ENCODE measurements at places on chromosomes 4 and X.

DNA sequence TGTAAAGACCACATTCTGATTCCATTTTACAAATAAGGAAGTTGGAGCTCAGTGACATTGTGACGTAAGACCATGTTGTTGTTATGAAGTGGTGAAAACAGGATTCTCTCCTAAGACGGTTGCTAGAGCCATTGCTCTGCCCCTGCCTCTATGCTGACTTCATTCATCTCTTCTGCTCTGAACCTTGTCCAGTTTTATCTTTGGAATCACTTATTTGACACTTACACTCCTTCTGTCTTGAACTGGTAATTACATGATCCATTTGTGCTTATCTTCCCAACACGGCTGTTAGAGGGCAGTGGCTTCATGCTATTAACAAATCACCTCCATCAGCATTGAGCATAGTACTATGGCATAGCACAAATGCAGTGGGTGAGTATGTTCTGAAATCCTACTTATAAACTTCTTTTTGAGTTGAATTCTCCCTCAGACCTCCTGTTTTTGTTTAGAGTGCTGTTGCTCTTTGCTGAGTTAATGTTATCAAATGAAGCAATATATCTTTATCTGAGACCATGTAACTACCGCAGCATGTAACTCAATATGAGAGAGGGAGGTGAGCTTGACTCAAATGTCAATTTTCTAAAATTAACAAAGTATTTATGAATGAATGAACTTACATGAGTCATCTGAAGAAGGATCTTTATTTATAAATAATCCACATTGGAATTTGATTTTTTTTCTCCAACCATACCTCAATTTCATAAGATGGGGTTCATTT is 177.8 kb downstream of the RASL11B start:
- no peak for DNase-seq

- DNase-seq, result no peak
These were observed 405.0 kb downstream of the BCOR start for GRCh38 chrX:39692796-39693195.

DNA sequence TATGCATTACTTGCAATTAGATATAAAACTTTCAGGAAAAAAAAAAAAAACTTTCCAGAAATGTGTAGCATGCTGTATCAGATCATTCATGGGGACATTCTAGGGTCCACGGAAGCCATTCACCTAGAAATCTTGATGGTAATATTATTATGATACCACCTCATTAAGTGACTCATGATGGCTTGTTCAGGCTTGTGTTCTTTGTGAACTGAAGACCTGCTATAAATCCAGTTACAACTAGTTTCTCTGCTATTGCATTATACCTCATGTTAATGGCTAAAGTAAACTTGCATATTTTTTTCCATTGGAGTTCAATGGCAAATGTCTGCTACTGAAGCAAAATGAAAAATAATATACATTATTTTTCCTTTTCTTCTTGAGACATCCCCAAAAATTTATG is 35.3 kb upstream of the PTPN13 start:
- DNase-seq, result no peak

DNA sequence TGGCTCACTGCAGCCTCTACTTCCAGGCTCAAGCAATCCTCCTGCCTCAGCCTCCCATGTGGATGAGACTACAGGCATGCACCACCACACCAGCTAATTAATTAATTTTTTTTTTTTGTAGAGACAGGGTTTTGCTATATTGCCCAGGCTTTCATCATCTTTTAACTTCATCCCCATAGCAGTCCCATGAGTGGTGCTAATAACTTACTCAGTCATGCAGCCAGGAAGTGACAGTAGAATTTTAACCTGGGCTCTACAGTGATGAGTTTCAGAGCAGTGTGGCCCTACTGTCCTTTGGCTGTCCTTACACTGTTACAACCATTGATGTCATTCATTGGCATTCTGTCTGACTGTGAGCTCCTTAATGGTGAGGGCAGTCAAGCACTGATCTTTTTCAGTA is 3.9 kb upstream of the OCIAD2 start:
- DNase-seq, result no peak

DNA sequence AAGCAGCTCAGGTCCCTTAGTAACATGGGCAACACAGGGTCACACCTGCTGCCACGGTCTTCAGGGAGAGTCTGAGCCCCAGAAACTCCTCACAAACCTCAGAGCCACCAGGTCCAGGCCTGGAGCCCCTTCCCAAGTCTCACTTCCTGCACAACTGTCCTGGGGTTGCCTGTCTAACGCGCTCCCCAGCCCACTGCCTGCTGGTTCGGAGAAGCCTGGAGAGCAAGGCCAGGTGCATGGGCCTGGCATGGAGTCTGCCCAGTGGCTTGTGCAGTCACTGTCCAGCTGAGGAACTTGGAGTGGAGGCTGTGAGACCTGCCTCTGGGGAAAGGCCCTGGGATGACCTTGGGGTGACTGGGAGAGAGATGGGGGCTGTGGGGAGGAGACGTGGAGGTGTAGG is 28.0 kb downstream of the FAM53A start:
- no peak for DNase-seq

DNA sequence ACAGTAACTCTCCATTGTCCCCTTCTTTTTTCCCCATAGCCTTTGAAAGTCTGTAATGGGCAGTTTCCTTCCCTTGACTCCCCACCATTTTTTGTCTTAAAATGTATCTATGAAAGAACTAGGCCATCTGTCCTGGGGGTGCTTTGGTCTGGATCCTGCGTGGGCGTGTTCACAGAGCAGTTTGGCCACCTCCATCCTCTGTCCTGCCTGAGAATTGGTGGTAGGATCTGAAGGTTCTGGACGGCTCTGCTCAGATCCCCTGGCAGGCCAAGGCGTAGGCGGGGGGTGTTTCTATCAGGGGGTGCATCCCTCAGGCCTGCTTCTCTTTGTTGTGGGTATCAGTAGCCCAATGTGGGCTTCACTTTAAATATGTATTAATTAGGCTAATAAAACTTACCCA is 107.1 kb downstream of the FAM193A start:
- no peak for DNase-seq

GRCh38 chr4:25628451-25628850 is 27.2 kb upstream of the SLC34A2 start:
- DNase-seq, result no peak

- no peak for DNase-seq
These were observed 2.3 kb downstream of the FHDC1 start for GRCh38 chr4:152938237-152938947.

- no peak for DNase-seq
These were observed 9.6 kb upstream of the PPP3CA start for GRCh38 chr4:101356928-101357327.

DNA sequence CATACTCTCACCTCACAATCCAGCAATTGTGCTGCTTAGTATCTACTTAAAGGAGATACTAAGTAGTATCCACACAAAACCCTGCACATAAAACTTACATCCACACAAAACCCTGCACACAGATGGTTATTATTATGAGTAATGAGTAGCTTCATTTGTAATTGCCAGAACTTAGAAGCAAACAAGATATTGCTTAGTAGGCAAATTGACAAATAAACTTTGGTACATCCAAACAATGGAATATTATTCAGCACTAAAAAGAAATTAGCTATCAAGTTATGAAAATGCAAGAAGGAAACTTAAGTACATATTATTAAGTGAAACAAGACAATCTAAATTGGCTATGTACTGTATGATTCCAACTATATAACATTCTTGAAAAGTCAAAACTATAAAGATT is 80.6 kb downstream of the NPY2R start:
- no peak for DNase-seq

- DNase-seq, result no peak
These were observed 103.6 kb downstream of the RAPGEF2 start for GRCh38 chr4:159206427-159206871.

- no peak for DNase-seq
These were observed 15.8 kb upstream of the LDB2 start for GRCh38 chr4:16914208-16914607.

DNA sequence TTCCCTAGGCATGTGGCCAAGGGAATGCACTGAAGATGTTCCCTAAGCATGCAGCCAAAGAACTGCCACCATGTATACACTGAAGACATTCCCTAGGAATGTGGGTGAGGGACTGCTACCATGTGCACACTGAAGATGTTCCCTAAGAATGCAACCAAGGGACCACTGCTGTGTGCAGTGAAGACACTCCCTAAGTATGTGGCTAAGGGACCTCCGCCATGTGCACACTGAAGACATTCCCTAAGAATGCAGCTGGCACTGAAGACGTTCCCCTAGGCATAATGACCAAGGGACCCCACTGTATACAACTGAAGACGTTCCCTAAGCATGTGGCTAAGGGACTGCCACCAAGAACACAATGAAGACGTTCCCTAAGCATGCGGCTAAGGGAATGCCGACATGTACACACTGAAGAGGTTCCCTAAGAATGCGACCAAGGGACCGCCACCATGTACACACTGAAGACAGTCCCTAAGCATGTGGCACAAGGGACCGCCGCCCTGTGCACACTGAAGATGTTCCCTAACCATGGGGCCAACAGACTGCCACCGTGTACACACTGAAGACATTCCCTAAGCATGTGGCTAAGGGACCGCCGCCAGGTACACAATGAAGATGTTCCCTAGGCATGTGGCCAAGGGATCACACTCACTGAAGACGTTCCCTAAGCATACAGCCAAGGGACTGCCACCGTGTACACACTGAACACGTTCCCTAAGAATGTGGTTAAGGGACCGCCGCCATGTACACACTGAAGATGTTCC is 25.6 kb downstream of the DHRSX start:
- no peak for DNase-seq

All from stimulated activated CD8-positive, alpha-beta memory T cell treated with anti-CD3 and anti-CD28 coated beads, Interleukin-15, amount 100 ng/mL, for 24 hours (primary cell).